ENCODE measurements at places on chromosomes 16 and 17.

DNA sequence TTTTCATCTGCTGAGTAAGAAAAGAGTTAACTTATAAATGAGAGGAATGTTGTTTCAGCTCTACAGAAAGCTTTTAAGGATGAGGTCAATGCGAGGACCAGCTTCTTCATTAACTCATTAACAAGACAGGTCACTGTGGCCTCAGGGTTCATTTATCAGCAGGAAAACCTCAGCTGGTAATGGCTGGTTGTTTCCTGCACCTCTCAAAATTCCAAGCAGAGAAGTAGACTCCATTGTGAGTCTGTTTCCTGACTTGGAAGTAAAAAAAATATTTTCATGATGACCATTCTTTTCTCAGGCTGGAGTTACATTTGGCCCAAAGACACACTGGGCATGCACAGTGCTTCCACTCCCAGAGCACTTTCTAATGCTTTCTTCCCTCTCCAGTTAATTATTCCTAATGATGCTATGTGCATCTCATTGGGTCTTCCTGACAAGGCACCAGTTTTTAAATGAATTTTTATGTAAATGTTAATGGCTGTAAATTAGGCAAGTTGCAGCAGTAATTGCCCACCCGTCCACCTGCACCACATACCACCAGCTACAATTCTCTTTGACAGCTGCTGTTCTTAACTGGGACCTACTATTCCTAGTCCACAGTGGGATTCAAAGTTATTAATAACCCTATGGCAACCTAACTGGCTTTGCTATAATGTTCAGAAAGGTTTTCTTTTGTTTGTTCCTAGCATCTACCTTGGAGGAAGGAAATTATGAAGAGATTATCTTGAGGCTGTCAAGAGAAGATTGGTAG, 89.5 kb upstream of the BCAR1 start:
- DNase-seq = no peak

- DNase-seq = no peak
Measured at GRCh38 chr16:610513-611381, 20.0 kb upstream of the WFIKKN1 start.

DNA sequence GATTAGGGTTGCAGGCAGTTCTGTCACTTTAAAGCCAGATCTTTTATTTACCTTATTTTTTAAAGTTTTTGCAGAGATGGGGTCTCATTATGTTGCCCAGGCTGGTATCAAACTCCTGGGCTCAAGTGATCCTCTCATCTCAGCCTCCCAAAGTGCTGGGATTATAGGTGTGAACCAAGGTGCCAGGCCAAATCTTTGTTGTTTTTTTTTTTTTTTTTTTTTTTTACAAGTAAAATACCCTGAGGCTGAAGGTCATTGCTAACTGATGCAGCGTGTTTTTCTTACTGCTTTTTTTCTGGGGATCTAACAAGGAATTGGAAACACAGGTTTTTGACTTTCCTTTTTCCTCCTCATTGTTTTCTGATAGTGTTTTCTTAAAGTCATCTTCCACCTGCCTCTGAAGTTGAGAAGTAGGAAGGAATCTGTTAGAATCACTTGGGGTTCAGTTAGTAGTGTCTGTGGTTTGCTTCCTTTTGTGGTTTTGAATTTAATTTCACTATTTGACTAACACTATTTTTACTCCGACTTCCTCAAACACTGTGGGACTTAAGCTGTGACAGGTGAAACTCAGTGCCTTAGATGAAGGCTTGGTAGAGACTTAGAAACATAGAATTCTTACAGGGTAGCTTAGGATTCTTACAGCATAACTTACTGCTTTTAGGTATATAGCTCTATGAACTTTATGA, 22.2 kb downstream of the CLTC start:
- no peak for DNase-seq

GRCh38 chr17:42617956-42618431, 8.5 kb downstream of the TUBG1 start:
- no peak for DNase-seq

DNA sequence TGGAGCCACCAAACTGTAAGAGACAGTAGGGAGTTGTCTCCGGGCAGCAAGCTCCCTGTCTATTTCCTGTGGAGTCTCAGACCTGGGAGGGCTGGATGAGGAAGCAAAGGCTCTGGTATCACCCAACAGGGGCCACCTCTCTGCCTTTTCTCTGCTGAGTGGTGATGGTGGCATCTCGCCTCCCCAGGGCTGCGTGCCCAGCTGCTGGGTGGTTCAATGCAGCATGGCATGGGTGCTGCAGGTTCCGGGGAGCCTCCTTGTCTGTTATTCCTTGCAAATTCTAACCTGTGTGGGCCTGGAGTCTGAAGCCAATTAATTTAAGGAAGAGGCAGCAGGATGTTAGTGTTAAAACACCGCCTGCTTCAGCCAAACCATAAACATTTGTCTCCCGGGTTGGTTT, 78.2 kb downstream of the CCDC182 start:
- no peak for DNase-seq

DNA sequence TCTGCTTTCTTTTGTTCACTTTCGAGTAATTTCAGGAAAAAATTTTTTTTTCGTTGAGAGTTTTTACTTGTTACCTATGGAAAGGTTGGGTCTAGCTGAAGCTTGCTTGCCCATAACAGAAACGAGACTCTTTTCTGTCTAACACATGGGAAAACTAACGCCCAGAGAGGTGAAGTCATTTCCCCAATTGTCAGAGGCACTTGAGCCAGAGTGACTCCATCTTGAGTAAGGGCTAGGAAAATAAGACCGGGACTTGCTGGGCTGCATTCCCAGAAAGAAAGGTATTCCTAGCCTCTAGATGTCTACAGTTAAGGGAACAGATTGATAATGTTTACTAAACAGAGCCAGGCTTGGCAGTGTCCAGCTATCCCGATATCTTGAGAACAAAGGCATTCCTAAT, 26.8 kb downstream of the PRKCB start:
- no peak for DNase-seq

DNA sequence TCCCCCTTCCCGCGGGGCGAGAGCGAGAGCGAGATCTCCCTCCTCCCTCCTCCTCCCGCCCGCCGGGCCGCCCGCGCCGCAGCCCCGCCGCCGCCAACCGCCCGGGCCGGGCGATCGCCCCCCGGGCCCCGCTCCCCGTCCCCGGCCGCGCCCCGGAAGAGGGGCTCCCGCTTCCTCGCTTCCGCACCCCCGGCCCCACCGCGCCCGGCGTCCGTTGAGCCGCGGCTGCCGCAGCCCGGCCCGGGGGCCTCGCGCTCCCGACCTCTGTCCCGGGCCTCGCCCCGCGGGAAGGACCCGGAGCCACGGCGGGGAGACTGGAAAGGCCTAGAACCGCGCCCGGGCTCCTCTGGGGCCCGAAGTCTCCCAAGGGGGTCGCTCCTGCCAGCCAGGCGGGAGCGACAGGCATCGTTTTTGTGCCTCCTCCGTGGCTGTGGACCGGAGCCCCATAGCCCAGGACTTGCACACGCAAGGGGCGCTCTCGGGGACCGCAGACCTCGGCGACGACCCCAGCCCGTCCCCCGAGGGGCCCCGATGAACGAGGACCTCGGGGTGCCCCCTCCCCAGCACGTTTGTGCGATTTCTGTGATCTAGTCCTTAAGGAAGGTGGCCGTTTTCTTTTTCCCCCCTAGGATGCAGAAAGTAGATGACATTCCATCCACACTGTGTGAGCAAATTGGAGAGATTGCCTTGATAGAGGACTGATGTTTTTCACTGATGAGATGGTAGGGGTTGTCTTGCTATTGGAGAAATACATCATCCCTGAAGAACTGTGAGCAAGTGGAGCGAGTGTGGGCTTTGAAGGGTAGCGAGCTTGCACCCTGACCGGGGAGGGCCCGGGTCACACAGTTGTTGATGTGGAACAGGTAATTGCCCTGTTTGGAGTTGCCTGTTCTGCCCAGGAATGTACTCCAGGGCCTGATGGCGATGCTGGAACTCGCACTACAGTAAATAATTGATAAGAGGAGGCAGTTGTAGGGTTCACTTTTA, 611 bp downstream of the BANP start:
- DNase-seq = no peak

GRCh38 chr17:59073972-59074371, 32.7 kb downstream of the TRIM37 start:
- no peak for DNase-seq

All from vagina (tissue), 2 donors.